ENCODE measurements at places on chromosomes 7 and 10. TPM values are rescaled to one million over a fixed set of nuclear protein-coding genes. Genes with fewer than 3 reads are reported as not detected.

Gene GALNT17
- 47.0 TPM for total RNA-seq

Gene KCND2
- 7.7 TPM for total RNA-seq

Gene HOXA3
- total RNA-seq, result not detected

Gene TCAF2
- total RNA-seq, result 0.31 TPM

Gene HECW1
- 10.5 TPM for total RNA-seq

Gene SAMD9L
- total RNA-seq, result not detected

Gene AKR1C4
- not detected for total RNA-seq
